ENCODE measurements at places on chromosomes 6 and 20.

GRCh38 chr6:14344486-14344885 lies 226.9 kb downstream of the CD83 start:
- DNase-seq: no peak

- DNase-seq: no peak
Observed at GRCh38 chr6:107179004-107179403, 63.7 kb upstream of the BEND3 start.

DNA sequence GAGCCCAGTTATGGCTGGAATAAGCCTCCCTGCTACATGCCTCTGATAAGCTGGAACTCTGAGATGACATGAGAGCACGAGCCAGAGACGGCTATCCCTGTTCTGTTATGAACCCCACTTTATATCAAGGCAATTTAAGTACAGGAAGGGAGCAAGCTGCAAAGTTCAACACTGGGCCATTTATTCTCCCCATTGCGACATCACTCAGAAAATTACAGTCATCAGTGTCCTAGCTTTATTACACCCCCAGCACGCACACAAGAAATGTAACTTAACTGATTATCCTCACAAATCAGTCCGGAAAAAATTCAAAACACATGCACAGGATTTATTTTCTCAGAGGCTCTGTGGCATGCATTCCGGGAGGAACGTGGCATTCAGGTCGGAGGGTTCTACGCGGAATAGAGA lies 125.3 kb upstream of the SLC2A12 start:
- no peak for DNase-seq

DNA sequence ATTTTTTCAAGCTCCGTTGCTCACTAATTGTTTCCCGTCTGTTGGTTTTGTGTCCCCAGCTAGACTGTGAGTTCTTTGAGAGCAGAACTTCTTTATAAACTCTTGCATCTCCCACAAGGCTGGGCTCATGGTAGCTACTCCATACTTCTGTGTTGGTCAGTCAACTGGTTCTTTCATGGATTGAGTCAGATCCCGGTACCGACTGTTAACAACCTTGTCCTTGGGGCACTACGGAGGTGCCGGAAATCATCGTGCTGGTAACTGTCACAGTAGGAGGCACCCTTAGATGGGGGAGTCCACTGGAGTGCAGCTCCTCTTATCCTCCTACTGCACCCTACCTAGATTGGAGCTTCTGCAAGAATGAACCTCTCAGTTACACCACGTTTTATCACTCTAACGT lies 8.6 kb upstream of the STX16 start:
- DNase-seq: no peak

- DNase-seq: no peak
Observed at GRCh38 chr6:113276601-113277000, 580.5 kb upstream of the MARCKS start.

DNA sequence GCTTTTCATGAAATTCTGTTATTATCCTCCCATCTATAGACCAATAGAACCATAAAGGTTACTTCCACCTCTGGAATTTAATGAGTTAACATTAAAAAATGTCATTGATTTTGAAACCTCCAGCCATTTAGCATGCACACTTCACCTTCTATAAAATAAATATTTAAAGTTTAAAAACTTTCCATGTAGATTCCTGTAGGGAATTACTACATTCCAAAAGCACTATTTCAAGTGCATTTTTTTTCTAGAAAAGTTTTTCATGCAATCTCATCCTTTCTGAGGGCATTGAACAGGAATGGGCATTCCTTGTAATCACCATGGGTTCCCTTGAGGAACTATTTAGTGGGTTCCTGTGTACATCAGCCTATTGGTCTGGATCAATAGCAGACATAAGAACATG lies 253.8 kb upstream of the RIN2 start:
- no peak for DNase-seq

DNA sequence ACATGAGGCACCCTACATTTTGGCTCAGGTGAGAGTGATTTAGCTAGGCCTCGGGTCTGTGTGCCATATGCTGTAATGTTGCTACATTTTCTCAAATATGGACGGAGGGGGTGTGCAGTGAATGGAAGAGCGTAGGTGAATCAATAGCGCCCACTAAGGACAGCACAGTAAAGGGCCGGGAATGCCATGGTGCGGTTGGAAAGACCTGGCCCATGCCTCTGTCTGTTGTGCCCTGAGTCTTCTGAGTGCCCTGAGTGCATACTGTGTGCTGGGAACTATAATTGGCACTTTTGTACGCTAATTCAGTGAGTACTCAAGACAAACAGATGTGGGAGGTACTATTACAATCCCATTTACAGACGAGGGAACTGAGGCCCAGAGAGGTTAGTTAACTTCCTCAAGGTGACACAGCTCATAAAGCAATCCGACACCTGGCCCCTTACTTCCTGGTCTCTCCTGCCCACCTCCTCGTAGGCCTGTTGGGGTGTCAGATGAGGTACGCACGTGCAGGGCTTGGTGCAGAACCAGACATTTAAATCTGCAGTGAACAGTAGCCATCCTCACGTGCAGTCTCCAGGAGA lies 17.3 kb downstream of the SLC22A1 start:
- no peak for DNase-seq

GRCh38 chr6:132443206-132443605 lies 41.9 kb upstream of the MOXD1 start:
- DNase-seq: no peak

GRCh38 chr6:169188475-169188874 lies 65.2 kb downstream of the THBS2 start:
- no peak for DNase-seq

DNA sequence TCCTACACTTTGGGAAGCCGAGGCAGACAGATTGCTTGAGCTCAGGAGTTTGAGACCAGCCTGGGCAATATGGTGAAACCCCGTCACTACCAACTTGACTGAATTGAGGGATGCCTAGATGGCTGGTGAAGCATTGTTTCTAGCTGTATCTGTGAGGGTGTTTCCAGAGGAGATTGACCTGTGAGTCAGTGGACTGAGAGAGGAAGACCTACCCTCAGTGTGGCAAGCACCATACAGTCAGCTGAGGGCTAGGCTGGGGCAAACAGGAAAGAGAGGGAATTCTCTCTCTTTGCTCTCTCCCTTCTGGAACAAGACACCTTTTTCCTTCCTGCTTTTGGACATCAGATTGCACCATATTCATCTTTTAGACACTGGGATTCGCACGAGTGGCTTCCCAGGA lies 3.7 kb upstream of the ZUP1 start:
- DNase-seq: no peak

- no peak for DNase-seq
Observed at GRCh38 chr6:32175322-32175710, 568 bp downstream of the AGPAT1 start.

DNA sequence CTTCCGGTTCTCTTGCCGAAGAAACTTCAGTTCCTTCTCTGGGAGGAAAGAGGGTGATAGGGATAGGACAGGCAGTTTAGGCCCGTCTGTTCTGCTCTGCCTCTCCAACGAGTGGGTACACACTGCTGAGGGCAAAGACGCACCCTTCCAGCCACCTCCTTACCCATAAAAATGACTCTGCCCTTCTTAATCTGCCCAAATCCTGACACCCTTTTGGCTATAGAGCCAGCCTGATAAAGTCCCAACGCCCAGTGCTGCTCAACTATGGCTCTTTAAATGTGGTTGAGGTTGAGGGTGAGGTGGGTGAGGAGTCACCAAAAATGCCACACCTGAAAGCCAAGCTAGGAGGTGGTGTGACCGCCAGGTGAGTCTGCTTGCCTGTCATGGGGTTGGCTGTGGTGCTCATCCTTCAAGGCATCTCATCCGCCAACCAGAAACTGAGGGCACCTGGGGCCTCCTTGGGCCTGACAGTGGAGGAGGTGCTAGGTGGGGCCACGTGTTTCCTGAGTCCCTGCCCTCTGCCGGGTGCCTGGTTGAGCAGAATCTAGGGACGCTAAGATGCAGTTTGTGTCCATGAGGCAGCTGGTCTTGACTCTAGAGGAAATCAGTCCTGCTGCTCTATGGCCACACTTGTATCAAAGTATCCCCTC lies 16.3 kb downstream of the CCDC167 start:
- no peak for DNase-seq

- no peak for DNase-seq
Observed at GRCh38 chr20:58146081-58146745, 82.2 kb downstream of the ANKRD60 start.

GRCh38 chr6:120304223-120304622 lies 954.7 kb upstream of the MAN1A1 start:
- DNase-seq: no peak

DNA sequence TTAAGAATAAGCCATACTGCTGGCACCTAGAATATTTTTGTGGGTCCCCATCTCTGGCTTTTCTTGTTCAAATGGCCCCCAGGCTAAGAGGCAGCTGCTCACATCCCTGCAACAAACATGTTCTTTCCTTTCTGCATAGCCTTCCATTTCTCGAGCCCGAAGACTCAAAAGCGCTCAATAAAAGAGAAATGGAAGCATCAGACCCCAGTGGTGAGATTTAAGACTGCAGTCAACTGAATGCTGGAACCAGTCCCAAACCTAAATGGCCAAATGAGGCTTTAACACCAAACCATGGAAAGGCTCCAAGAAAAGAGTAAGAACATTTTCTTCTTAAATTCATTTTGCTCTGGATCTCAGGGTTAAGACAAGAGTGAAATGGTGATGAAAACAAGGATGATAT lies 122.1 kb upstream of the TRAF3IP2 start:
- peak; percentile 45 for DNase-seq

GRCh38 chr20:25061103-25061799 lies 3.3 kb upstream of the ACSS1 start:
- no peak for DNase-seq

DNA sequence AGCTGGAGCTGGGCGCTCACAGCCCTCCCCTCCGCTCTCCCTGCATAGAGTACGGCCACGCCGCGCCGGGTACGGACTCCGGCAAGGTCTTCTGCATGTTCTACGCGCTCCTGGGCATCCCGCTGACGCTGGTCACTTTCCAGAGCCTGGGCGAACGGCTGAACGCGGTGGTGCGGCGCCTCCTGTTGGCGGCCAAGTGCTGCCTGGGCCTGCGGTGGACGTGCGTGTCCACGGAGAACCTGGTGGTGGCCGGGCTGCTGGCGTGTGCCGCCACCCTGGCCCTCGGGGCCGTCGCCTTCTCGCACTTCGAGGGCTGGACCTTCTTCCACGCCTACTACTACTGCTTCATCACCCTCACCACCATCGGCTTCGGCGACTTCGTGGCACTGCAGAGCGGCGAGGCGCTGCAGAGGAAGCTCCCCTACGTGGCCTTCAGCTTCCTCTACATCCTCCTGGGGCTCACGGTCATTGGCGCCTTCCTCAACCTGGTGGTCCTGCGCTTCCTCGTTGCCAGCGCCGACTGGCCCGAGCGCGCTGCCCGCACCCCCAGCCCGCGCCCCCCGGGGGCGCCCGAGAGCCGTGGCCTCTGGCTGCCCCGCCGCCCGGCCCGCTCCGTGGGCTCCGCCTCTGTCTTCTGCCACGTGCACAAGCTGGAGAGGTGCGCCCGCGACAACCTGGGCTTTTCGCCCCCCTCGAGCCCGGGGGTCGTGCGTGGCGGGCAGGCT lies 4.6 kb downstream of the KCNK15 start:
- no peak for DNase-seq

DNA sequence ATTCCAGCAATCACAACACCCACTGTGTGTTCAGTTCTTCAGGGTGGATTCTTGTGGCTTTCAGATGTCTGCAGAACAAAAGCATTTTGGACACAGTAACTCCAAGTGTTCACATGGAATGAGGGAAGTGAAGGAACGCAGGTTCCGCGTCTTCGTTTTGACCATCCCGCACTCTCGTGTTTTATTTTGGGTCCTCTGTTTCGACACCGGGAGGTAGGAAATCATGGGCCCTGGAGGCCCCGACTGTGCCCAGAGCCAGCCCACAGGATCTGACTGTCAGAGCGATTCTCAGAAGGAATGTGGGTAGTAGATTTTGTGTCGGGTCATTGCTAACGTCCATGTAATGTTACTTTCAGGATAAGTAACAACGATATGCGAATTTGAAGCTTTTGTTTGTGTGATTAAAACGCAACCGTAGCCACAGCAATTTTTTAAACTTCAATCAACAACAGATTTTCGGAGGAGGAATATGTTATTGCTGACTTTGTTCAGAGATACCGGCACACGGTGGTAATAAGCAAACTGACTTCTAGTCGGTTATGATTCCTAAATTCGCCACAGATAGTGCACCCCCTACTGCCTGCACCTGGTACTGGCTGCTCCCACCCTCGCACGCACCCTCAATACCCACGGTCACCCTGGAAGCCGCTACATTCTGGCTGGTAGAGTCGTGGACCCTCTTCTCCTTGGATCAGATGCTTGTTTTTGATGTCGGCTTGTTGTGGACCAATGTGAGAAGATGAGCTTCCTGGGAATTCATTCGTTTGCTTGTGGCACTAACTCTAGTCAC lies 10.5 kb downstream of the NPEPL1 start:
- DNase-seq: no peak

GRCh38 chr6:16733085-16733484 lies 28.2 kb downstream of the ATXN1 start:
- no peak for DNase-seq

DNA sequence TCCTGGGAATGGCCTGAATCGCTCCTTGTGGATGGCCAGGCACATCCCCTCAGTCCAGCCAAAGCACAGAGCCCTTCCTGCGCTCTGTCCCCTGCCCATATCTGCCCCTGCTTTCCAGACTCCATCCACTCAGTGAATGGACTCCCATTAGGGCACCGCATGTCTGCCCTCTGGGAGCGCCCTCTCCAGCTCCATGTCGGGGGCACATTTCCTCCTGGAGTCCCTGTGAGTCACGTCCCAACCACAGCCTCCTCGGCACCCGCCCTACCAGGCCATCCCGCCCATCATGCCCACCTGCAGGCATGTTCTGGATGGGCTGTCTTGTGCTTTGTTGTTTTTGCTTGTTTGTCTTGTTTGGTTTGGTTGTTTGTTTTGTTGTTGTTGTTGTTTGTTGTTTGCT lies 96.8 kb downstream of the PSMB1 start:
- DNase-seq: no peak

- DNase-seq: no peak
Observed at GRCh38 chr20:19249106-19249879, 36.9 kb downstream of the SLC24A3 start.

- DNase-seq: no peak
Observed at GRCh38 chr20:49701916-49702315, 11.8 kb downstream of the B4GALT5 start.

GRCh38 chr6:44315951-44316350 lies 2.8 kb upstream of the AARS2 start:
- no peak for DNase-seq

All from T47D (cell line).